ENCODE measurements at places on chromosomes 5 and 9. TPM values are rescaled to one million over a fixed set of nuclear protein-coding genes. Genes with fewer than 3 reads are reported as not detected.

SPINK13 gene
- not detected for polyA plus RNA-seq

GRCh38 chr5:151674626-151675610 lies 11.8 kb downstream of the SPARC start:
- no peak for DNase-seq

DNA sequence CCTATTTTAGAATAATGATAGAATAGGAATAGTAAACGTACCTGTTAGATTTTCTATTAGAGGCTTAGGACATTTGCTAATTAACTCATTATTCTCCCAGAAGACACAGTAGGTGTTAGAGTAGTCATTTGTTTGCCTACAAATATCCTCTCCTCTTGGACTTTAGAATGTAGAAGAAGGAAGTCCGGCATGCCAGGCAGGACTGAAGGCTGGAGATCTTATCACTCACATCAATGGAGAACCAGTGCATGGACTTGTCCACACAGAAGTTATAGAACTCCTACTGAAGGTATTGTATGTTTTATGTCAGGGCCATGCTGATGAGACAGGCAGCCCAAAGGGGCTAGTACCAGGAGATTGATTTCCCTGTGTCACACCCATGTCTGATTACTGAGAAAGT lies 43.3 kb downstream of the CD180 start:
- no peak for DNase-seq

GRCh38 chr5:53476531-53477480 lies 3.6 kb upstream of the FST start:
- DNase-seq = no peak

GRCh38 chr5:129400395-129400983 lies 59.6 kb upstream of the ADAMTS19 start:
- no peak for DNase-seq
